ENCODE measurements at places on chromosomes 5 and 9. TPM values are rescaled to one million over a fixed set of nuclear protein-coding genes. Genes with fewer than 3 reads are reported as not detected.

GRCh38 chr9:35748858-35749514 is at the start of the genes GBA2 and RGP1:
Gene GBA2 (minus strand): TSS chr9:35749228. CDS start chr9:35748704, 524 bp downstream.
Gene RGP1 (plus strand): TSS chr9:35749287. CDS start chr9:35749756, 469 bp downstream.
- no peak for DNase-seq

DNA sequence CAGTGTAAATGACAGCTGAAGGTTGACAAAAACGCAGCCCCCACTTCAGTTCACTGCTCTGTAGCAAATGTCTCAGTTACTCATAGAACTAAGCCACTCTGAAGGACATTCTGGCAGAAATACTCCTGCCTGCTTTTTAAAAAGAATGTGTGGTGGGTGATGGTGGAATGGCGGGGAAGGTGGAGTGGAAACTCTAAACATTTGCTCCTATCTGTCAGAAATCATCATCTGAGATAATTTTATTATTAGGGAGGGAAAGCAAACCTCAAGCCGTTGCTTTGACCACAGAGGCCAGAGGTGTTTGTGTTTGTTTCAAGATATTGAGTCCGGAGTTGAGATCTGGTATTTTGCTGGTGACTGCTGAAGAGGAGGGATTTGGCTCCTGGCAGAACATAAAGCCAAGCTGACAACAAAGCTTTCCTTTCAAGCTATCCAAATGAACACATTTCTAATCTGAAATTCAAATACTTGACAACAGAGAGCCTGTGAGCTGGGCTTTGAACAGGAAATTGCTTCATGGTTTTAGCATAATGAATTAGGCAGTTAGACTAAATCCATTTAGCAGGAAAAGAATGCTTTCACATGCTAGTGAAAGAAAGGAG is 362.7 kb downstream of the CSNK1G3 start:
- peak; percentile 46 for DNase-seq

DNA sequence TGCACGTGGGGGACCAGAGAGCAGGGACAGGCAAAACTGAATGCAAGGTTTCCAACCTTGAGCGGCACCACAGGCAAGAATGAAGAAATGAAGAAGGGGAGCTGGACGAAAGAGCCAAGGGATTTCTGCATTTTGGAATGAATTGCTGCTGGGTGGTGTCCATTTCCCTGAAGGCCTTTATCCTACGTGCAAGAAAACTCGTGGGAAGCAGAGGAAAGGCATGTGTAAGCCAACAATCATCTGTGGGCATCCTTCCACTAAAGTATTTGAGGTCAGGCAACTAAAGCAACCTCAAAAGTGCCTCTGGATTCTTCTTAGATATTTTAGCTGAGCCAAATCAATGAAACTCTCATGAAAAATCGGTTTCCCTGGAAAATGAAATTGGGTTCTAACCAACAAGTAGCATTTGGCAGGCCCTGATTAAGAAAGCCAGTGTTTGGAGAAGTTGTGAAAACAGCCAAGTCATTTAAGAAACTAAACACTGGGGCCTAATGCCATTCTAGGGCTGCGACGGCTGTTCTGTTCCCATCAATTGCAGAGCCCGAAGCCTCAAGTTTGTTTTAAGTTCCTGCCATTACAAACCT is 4.7 kb upstream of the TGFBI start:
- DNase-seq = no peak

- DNase-seq = peak; percentile 20
These were observed 388.3 kb downstream of the TMEM38B start for GRCh38 chr9:106082621-106083020.

GRCh38 chr5:58716713-58717112 is 133.8 kb downstream of the RAB3C start:
- no peak for DNase-seq

GRCh38 chr9:135239769-135240141 is 152.3 kb downstream of the OLFM1 start:
- DNase-seq = no peak

Gene CRHBP
- 24.2 TPM for polyA plus RNA-seq

Gene RNF208
- polyA plus RNA-seq = 5.8 TPM
